ENCODE measurements at places on chromosomes 16 and 17.

DNA sequence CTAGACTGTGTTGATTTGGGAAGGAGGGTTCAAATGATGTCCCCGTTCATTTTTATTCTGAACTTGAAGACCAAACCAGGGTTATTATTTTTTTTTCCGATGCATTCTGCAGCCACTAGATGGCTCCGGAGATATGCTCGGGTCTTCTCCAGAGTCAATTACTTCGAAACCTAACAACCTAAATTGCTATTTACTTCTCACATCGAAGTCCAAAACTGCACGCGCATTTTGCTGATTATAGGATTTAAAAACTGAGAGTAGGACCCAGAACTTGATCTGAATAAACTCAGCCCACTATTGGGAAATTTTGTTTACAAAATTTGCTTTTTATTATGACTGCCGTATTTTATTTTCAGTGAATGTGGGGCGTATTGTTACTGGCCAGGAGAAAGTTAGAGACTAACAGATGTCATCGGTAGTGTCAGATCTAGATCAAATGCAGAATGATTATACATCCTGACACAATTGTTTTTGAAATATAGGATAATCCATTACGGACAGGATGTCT, 263.8 kb downstream of the HS3ST3A1 start:
- no peak for DNase-seq

DNA sequence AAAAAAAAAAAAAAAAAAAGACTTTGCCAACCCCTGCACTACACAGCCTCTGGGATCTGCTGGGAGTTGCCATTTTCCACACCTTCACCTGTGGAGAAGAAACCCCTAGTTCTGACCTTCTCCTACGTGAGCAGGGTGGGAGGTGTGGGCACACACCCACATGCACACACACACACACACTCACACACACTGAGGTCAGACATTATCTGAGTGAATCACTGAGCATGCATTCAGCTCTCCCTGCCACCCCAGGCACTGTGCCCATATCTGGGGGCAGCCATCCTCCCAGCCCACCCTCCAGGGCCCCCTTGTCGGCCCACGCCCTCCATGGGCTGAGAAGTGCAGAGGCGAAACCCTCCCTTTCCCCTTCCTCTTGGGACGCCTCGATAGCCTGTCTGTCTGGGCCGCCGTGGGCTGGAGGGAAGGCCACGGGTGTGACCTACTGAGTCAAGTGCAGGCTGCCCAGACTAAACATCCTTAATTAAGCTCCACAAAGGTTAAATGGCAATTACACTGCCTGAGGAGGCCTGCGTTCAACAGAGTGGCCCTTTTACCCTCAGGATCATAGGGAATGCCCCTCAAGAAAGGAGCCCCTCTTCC, 143.8 kb downstream of the C16orf95 start:
- no peak for DNase-seq

GRCh38 chr16:75029854-75030253, 31.0 kb downstream of the ZNRF1 start:
- no peak for DNase-seq

DNA sequence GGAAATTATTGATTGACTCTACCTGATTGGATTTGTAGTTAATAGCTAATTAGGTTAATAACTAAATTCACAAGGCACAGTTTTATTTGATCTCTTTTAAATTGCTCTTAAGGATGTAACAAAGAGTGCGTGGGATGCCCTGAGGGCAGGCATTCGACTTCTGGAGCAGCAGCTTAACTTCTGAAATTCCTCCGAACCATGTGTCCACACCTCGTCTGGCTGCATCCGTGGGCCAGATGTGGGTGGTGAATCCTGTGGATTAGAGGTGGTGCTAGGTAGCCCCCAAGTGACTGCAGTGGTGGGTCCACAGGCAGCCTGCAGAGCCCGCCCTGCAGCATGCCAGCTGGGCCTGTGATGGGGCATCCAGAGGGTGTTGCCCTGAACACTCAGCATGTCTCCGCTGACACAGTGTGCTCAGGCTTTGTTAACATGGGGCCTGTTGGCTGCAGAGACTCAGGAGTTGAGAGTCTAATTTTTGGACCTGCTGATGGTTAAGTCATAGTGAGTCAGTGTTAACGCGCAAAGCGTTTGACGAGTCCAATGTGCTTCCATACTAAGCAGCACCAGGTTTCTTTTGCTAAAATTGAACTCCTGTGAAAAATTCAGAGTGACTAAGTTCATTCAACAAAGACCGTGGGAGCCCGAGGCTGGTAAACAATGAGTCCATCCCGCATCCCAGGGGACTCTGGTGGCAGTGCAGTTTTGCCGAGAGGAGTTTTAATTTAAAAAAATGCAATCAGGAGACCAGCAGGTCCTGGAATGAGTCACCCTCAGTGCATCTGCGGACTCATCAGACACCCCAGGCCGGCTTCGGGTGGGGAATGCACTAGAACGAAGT, 3.8 kb upstream of the NPB start:
- no peak for DNase-seq

DNA sequence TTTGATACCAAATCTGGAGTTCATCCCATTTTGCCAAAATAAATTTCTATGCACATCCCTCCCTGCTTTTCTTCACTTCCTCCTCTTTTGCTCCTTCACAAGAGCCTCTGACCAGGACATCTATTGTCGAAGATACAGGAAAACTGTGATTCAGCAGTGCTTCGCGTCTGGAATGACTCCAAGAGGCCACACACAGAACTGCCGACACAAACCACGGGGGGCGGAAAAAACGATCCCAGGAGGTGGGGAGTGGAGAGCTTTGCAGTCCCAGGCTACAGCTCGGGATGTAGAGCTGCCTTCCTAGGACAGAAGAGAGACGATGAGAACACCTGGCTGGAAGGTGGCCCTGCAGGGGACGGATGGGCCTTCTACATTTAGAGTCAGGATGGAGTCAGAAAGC, 102.8 kb downstream of the XYLT1 start:
- no peak for DNase-seq

DNA sequence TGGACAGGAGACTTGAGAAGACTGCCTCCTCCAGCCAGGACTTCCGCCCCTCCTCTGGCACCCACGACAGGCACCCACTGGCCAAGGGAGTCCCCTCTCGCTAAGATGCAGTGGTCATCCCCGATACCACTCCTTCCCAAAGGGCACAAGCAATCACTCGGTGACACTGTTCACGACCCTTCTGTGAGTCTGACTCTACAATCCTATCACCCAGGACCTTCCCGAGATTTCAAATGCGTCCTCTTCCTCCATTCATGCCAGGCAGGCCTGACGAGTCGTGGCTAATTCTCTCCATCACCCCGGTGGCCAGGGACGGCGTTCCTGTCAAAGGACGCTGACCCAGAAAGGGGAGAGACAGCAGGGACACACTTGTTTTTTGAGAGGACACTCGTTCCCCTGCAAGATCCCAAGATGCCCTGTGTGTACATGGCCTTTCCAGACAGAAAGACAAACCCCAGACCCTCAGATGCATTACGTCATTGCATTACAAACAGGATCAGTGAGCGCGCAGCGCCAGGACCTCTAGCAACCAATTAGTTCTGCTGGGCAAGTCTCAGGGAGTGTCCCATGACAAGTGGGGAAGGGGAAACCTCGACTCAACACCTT, 12.2 kb downstream of the FBXO31 start:
- no peak for DNase-seq

GRCh38 chr16:17951378-17951777, 385.2 kb downstream of the NPIPA8 start:
- DNase-seq: no peak

GRCh38 chr17:42518046-42518754, 17.8 kb upstream of the NAGLU start:
- DNase-seq: no peak

DNA sequence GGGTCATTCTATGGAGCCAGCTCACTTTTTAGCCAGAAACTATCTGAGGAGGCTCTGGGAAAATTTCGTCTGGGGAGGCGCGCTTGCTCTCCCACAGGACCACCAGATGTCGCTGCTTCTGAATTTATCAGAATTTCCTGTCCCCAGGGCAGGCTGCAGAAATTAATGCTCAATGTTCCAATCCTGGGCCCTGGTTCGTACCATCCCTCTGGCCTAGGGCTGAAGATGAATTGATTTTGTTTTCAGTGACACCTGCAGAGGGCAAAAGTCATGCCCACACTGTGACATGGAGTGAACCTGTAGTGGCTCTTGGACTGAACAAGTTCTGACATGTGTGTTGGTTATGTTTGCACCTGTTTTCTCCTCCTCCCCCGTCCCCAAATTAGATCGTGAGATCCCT, 482.6 kb downstream of the NPIPA7 start:
- DNase-seq: peak; percentile 63

GRCh38 chr17:69851736-69852135, 223.3 kb upstream of the KCNJ16 start:
- no peak for DNase-seq

DNA sequence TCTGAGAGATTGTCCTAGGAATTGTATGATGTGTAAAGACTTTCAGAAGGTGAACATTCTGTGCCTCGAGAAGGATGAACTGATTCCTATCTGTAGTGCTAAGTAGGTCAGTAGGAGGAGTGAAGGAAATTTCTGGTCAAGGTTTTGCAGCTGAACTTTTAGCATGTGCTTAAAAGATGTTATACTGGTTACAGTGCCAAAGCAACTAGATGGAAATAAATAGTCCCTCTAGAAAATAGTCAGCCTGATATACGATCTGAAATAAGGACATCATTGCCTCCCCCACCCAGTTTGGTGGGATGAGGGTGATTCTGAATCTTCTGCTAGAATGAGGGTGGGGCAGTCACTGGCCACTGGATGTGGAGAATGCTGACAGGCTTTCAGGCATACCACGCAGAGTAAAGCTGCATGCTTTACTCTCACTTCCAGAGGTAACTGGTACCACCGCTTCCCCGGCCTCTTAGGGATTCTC, 57.2 kb upstream of the VPS4A start:
- no peak for DNase-seq

GRCh38 chr17:75406222-75406615, 741 bp upstream of the GRB2 start:
- no peak for DNase-seq

- no peak for DNase-seq
Observed at GRCh38 chr17:54680410-54680809, 220.2 kb upstream of the TOM1L1 start.

- DNase-seq: no peak
Observed at GRCh38 chr17:82871056-82871775, 31.4 kb upstream of the ZNF750 start.

GRCh38 chr17:80363120-80363515, 51.8 kb upstream of the ENDOV start:
- DNase-seq: no peak

DNA sequence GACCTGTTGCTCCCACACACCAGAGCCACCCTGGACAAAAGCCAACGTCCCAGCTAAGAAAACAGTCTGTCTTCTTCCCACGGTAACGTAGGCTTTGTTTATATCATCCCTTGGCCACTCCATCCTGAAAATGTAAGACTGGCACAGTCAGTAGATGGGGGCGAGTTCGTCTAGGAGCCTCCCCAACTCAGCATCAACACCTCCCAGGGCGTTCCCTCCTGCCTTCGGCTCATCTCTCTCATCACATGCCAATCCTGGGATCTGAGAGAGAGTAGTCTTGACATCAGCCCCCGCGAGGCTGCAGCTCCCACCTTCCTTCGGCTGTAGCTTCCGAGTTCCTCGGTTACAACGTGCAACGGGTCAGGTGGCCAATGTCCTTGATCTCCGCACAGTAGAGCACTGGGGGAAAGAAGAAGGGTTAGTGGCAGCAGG, 894 bp downstream of the RNF227 start:
- no peak for DNase-seq

- no peak for DNase-seq
Observed at GRCh38 chr16:3202903-3203539, 15.0 kb downstream of the OR1F1 start.

DNA sequence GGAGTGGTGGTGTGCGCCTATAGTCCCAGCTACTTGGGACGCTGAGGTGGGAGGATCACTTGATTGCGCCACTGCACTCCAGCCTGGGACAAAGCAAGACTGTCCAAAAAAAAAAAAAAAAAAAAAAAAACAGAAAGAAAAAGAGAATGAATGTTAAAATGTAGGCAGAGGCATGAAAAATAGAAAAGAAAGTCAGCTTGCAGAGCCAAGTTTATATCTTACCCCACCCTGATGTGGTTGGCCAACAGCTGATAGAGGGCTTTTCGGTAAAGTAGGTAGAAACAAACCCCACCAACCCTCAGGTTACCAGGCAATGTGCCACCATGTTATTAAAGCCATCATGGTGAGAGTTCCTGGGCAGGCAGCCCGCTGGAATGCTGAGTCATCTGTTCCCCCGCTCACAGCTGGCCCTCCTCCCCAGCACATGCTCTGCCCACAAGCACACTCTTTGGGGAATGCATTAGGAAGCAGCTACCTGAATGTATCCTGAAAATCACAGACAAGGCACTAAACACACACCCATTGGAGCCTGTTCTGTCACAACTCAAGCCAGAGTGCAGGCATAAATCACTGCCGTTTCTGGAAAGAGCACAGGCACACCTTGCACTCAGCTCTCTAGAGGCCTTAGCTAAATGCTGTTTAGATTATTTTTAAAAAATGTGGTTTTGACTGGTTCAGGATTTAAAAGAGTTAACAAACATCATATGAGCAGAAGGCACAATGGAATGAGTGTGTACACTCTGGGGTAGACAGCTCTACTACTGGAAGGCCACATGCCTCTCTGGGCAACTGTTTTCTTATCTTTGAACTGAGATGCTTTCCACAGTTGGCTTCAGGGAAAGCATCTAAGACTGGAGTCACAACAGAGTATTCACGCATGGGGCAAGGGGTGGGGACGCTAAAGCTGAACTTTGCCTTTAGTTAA, 128.5 kb downstream of the PARN start:
- no peak for DNase-seq

DNA sequence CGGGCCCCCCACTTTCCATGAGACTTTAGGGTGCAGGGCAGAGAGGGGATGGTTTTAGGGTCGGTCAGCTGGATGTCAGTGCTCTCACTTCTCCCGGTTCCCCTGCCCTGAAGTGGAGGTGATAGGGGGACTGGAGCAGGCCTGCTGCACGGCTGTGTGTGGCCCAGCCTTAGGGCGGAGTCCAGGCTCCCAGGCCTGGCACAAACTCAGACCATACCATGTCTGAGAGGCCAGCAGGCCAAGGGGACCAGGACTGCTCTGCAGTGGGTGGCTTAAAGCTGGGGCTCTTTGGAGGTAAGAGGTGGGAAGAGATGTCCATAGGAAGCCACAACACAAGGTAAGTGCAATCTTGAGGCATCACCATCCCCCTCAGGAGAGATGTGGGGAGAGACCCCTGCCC, 8.3 kb downstream of the TFAP4 start:
- no peak for DNase-seq

- DNase-seq: no peak
Observed at GRCh38 chr17:27905447-27906225, 12.5 kb upstream of the LYRM9 start.

DNA sequence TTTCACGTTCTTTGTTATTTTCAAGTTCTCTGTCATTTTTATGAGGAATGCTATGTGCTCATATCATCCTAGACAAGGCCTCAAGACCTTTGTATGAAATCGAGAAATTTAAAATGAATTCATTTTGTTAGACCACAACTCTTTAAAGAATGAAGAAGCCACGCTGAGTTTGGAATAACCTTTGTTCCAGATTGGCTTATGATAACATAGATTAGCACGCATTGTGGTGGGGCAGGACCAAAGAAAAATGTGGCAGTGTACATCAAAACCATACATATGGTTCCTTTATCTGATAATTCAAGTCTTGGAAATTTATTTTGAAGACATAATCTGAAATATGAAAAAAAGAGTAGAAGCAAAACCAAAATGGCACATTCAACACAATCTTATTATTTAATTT, 2.2 kb downstream of the HSD17B2 start:
- no peak for DNase-seq
